ENCODE measurements at places on chromosomes 5 and 9.
A peak's percentile ranks its signal among the peaks of the same experiment; 100 is the strongest.

DNA sequence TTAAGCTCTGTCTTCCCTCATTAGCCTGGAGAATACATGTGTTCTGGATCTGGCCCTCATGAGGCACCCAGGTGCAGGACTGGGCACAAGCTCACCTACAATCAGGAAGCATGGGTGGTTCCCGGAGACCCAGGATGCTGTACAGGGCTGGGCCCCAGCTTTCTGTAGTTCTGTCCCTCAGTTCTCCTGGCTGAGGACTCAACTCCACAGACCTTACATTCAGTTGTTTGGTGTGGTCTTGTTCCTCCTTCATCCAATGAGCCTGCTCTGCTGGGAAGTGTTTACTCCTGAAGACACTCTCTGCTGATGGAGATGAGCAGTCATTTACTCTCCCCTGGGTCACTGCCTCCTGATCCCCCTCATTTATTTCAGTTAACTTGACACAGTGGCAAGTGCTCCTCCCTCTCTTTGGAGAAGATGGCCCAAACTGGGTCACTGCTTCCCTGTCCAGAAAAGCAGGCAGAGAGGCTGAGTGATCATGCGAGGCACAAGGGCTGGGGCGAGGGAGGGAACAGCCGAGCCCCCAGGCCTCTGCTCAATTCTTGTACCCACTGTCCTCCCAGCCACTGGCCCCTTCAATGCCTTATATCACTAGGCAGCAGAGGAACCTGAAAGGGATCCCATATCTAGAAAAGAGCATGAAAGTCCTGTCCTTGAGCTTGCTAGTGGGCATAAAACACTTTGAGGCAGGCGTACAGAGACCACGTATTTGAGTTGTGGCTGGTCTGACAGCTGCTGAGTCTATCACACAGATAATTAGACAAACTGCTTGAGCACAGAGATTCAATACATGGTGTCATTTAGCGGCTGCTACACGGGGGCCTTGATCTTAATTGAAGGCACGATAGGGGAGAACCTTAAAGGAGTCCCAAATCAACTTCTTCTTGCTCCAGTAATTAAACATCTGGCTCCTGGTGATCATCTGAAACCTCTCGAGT lies 221.7 kb downstream of the FSTL4 start:
- DNase-seq = no peak

DNA sequence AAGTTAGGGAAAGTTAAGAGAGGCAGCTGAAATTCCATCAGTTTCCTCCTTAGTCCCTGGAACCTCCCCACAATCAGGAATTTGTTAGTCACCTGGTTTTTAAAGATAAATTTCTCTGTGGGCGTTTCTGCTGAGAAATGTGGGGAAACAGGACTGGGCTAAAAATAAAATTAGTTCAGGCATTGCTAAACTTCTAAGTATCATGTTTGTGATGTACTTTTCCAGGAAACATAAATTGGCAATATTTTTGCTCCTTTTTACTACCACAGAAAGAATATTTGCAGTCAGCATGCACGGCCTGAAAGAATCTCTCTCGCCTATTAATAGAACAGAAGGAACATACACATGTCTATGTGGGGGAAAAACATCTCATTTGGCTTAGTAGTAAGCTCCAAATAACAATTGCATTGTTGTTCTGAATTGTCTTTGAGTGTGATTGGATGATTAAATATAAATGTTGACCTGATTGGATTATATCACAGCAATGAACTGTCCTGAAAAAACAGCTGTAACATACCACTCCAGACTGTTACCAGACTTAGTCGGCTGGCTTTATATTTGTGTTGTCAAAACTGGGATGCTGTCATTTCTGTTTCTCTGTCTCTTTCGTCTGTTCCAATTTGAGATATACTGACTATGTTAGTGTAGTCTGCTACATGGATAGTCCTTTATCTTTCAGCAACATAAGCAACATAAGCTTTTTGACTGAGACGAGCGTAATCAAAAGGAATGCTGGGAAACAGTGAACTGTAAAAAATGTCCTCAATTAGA lies 12.9 kb downstream of the TJP2 start:
- no peak for DNase-seq

- DNase-seq = no peak
Measured at GRCh38 chr5:101296477-101296876, 393.4 kb upstream of the ST8SIA4 start.

- no peak for DNase-seq
Measured at GRCh38 chr5:180074462-180074861, 2.9 kb upstream of the RNF130 start.

DNA sequence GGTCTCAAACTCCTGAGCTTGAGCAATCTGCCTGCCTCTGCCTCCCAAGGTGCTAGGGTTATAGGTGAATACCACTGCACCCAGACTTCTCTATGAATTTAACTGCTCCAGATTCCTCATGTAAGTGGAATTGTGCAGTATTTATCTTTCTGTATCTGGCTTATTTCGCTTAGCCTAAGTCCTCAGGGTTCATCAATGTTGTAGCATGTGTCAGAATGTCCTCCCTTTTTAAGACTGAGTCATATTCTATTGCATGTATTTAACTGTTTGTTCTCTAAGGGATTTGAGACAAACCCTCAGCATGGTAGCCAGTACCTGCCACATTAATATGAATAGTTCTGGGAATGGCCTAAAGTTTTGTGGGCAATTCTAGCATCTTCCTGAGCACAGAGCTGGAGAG lies 53.9 kb upstream of the TUT7 start:
- DNase-seq = no peak

DNA sequence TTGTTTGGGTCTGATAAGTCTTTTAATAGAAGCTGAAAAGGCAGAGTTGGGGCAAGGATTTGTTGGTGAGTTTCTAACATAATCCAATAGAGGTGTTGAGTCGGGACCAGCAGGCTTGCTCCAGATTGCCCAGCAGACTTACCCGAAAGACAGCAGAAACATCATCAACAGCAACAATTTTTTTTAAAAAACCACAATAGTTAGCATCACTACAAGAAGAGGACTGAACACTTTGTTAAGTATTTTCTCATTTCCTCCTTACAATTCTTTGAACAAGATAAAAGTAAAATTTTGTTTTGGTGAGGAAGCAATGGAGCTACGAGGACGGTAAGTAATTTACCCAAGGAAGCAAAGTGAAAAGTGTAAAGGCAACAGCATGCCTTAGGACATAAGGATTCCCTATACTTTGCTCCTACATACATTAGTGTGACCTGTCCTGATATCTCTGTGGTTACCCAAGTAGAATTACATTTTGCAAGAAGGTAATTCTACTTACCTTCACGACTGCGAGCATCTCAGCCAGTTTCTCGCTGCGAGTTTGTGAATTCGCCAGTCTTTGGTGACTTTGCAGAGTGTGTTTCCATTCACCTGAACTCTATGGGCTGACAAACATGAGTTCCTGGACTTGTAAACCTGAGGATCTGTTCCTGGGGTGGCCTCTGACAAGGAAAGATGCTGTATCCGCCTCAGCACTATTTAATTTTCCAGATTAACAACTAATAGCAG lies 13.2 kb downstream of the ITK start:
- peak; percentile 78 for DNase-seq
